ENCODE measurements at places on chromosomes 11 and 22. TPM values are rescaled to one million over a fixed set of nuclear protein-coding genes. Genes with fewer than 3 reads are reported as not detected.

Gene PANX2
- total RNA-seq: 4.6 TPM

Gene ST14
- total RNA-seq: 7.1 TPM

GRCh38 chr11:74626130-74626529 is 33.7 kb downstream of the POLD3 start:
- H3K4me3 ChIP-seq: no peak overlapping the region
- no peaks in the 10 kb centered on the region for H3K4me1 ChIP-seq
- no peak overlapping the region for H3K27ac ChIP-seq
- DNase-seq: no peak
- H3K36me3 ChIP-seq: peaks cover 75% of the 10 kb centered on the region

Gene NCF4
- total RNA-seq: 89.0 TPM

- peak overlapping the region; percentile 99 for H3K27ac ChIP-seq
- H3K4me3 ChIP-seq: peak overlapping the region; percentile 76
- no peaks in the 10 kb centered on the region for H3K27me3 ChIP-seq
These were observed 1.7 kb upstream of the EIF4ENIF1 start for GRCh38 chr22:31491218-31491962.

DNA sequence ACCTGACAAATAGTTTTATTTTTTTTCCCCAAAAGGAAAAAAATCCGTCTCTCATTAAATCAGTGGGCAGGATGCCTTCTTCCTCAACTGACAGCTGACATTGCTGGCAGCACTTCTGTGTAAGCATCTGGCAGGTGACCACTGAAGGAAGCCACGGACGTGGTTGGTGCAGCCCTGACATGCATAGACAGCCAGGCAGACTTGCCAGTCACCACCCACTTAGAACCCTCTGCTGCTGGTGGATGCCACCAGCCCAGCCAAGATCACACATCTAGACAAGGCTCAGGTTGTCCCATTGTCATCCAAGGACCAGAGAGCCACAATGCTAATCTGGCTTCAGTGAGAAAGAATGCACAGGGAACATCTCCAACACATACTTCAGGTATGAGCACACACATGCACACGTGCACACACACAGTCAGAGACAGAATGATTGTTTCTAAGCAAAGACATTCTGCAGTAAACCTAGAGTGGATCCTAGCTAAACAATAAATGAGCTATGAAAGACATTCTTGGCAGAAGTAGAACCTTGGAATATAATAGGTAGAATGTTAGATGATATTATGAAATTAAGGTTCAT is 49.8 kb upstream of the BMAL1 start:
- no peaks in the 10 kb centered on the region for H3K27me3 ChIP-seq
- peaks cover 10% of the 10 kb centered on the region for H3K4me1 ChIP-seq
- no peak overlapping the region for H3K4me3 ChIP-seq
- H3K27ac ChIP-seq: no peak overlapping the region
- DNase-seq: no peak

- H3K36me3 ChIP-seq: no peaks in the 10 kb centered on the region
- no peak overlapping the region for H3K27ac ChIP-seq
- peak; percentile 65 for DNase-seq
- peaks cover 7% of the 10 kb centered on the region for H3K4me1 ChIP-seq
- H3K27me3 ChIP-seq: no peaks in the 10 kb centered on the region
- no peak overlapping the region for H3K4me3 ChIP-seq
These were observed 44.9 kb downstream of the WNT11 start for GRCh38 chr11:76161261-76161961.

- peak overlapping the region; percentile 87 for H3K27ac ChIP-seq
- no peak for DNase-seq
- H3K36me3 ChIP-seq: peaks cover 27% of the 10 kb centered on the region
- H3K4me3 ChIP-seq: peak overlapping the region; percentile 83
- H3K4me1 ChIP-seq: peaks cover 69% of the 10 kb centered on the region
- no peaks in the 10 kb centered on the region for H3K27me3 ChIP-seq
These were observed 744 bp upstream of the MCM5 start for GRCh38 chr22:35399114-35399677.

DNA sequence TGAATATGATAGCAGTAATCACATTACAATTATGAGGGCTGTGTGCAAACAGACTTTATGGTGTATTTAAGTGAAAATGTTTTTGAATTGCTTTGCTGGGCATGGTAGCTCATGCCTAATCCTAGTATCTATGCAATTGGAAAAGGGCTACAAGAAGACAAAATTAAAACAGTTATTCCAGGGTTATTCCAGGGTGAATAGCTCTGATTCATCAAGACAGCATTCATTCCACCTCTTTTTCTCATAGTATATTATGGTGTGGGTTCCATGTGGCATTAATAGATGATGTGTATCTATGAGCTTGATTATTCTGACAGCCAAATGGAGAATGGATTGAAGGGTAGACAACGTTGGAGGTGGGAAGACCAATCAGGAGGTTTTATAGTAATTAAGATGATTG is 12.1 kb upstream of the SIDT2 start:
- H3K36me3 ChIP-seq: peaks cover 85% of the 10 kb centered on the region
- H3K4me1 ChIP-seq: no peaks in the 10 kb centered on the region
- no peak for DNase-seq
- no peak overlapping the region for H3K27ac ChIP-seq

- H3K4me3 ChIP-seq: no peak overlapping the region
- no peak overlapping the region for H3K27ac ChIP-seq
- no peak for DNase-seq
- no peaks in the 10 kb centered on the region for H3K4me1 ChIP-seq
- peaks cover 22% of the 10 kb centered on the region for H3K27me3 ChIP-seq
These were observed 96.1 kb downstream of the SHANK2 start for GRCh38 chr11:71156301-71156700.

Gene MYBPC3
- total RNA-seq: 1.7 TPM

Gene SLC6A5
- total RNA-seq: not detected

Gene OR8D1
- not detected for total RNA-seq

GRCh38 chr22:44611880-44612496 is 90.0 kb upstream of the PRR5 start:
- H3K27me3 ChIP-seq: no peaks in the 10 kb centered on the region
- no peaks in the 10 kb centered on the region for H3K4me1 ChIP-seq
- H3K4me3 ChIP-seq: no peak overlapping the region
- peak; percentile 4 for DNase-seq
- H3K36me3 ChIP-seq: no peaks in the 10 kb centered on the region

GRCh38 chr11:128172046-128172878 is 415.1 kb downstream of the ETS1 start:
- H3K27ac ChIP-seq: no peak overlapping the region
- H3K36me3 ChIP-seq: no peaks in the 10 kb centered on the region
- H3K4me1 ChIP-seq: peaks cover 12% of the 10 kb centered on the region
- H3K27me3 ChIP-seq: no peaks in the 10 kb centered on the region
- H3K4me3 ChIP-seq: no peak overlapping the region

- DNase-seq: peak; percentile 76
- H3K27me3 ChIP-seq: no peaks in the 10 kb centered on the region
- no peak overlapping the region for H3K27ac ChIP-seq
- peaks cover 11% of the 10 kb centered on the region for H3K4me1 ChIP-seq
These were observed 176.4 kb downstream of the FAM181B start for GRCh38 chr11:82557274-82557673.

Gene MRGPRE
- total RNA-seq: not detected

Data from spleen (tissue), 13 donors.